ENCODE measurements at places on chromosomes 1 and 21.

DNA sequence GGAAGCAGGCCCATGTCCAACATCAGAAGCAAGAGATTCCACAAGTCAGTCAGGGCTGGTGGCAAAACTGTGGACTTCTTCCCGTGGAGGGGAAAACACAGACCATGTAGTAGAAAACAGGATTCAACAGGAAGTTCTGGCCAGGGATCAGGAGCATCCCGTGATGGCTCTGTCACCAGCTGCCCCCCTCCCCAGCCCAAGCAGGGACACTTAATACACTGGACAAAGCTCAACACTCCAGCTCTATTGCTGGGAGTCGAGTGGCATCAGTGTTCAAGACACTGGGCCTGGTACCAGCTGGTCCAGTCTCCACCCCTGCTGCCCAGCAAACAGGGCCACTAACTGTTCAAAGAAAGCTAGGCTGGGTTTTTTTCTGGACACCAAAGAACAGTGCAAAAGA is 3.7 kb downstream of the SLC45A3 start:
- DNase-seq: no peak

DNA sequence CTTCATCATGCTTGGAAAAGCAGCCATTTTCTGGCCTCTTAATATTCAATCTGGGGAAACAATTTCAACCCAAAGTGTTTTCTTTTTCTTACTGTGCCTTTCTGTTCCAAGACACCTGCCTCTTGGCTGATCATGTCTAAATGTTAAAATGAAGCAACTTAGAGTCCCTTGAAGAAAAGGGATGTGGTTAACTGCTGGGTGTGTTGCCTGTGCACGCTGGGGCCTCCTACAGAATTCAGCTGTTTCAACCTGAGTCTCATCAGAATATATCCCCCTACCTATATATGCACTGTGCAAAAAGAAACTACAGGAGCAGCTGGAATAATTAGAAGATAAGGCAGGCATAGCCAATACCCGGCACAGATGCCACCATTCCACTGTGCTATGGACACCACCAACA is 222.0 kb downstream of the OMA1 start:
- no peak for DNase-seq

DNA sequence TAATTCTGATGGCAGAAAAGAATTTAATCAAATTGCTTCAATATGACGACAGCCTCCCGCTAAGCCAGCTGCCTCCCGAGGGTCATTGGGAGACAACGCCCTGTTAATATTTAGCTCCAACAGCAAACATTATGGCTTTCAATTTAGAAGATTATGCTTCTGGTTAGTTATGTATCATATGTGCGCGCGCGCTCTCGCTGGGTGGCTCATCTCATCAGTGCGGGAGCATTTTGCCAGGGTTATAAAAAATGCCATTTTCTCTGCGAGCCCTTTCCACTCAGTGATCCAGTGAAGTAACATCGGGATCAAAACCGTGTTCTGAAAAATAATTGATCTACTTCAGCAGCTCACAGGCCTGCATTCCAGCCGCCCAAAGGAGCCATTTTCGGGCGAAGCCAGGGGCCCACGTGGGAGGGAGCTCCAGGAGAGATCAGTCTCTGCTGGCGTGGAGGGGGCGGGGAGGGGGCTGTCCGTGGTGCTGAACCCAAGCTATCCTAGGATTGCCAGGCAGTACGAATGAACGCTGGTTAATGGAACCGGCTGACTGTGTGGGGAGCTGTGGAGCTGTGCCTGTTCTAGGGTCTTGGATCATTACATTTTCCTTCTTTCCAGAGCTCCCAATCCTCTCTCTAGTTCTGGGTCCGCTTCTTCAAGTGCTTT is 219.1 kb upstream of the ZC3H12A start:
- no peak for DNase-seq

GRCh38 chr21:29178926-29179325 is 48.5 kb downstream of the MAP3K7CL start:
- no peak for DNase-seq

DNA sequence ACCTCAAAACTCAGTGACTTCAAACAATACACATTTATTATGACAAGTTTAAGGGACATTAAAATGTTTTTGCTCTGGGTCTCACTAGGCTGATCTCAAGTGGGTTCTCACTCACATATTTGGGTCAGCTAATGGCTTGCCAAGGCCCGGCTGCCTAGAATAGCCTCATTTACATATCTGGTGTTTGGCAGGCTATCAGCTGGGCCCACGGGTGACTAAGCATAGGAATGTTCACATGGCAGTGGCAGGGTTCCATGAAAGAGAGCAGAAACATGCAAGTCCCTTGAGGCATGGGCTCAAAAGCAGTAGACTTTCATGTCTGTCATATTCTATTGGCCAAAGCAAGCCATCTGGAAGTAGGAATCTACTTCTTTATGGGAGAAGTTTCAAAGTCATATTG is 492.6 kb downstream of the KCNT2 start:
- DNase-seq: peak; percentile 53

GRCh38 chr1:32336591-32336932 is 529 bp upstream of the MARCKSL1 start:
- DNase-seq: no peak

DNA sequence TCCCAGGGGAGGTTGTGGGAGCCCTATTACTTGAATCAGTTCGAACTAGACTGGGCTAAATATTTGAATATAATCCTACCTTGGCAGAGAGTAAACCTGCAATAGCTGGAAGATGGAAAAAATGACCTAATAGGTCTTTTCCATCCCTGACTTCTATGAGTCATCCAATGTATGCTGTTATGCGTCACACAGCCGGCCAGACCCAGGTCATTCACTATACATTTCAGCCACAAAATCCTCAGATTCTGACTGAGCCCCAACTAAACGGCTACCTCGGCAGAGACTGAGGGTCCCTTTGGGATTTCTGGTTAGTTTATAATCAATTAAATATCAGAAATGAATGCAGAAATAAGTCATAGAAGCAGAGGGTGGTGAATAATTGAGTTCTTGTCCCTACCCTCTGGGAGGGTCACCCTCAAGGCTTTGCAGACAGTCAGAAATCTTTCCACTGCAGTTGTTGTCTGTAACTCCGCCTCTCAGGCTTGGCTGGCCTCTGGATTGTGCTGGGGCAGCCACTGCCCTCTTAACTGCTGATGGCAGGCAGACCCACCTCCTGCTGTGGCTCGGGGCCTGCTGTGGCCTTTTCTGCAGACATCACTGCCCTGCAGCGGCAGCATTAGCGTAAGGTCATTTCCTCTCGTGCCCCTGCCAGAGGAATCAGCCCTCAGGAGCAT is 240.5 kb downstream of the TGFB2 start:
- DNase-seq: peak; percentile 29

DNA sequence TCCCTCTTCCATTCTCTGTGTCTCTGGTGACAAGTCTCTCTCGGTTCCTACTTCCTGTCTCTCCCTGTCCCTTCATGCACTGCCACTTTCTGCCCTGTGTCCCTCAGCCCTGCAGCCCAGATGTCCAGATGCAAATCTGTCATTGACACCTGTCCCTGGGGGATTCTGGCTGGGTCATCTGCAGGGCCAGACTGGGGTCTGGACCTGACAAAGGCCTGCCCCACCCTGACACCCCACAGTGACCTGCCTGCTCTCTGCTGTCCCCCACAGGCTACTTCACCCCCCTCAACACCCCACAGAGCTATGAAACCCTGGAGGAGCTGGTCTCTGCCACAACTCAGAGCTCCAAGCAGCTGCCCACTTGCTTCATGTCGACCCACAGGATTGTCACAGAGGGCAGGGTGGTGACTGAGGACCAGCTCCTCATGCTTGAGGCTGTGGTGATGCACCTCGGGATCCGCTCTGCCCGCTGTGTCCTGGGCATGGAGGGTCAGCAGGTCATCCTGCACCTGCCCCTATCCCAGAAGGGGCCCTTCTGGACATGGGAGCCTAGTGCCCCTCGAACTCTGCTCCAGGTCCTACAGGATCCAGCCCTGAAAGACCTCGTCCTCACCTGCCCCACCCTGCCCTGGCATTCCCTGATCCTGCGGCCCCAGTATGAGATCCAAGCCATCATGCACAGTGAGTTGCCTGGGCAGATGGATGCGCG is 7.2 kb downstream of the THEMIS2 start:
- no peak for DNase-seq

- no peak for DNase-seq
Observed at GRCh38 chr1:197814306-197814705, 39.0 kb upstream of the DENND1B start.

GRCh38 chr1:33381977-33382376 is 48.9 kb downstream of the PHC2 start:
- no peak for DNase-seq

DNA sequence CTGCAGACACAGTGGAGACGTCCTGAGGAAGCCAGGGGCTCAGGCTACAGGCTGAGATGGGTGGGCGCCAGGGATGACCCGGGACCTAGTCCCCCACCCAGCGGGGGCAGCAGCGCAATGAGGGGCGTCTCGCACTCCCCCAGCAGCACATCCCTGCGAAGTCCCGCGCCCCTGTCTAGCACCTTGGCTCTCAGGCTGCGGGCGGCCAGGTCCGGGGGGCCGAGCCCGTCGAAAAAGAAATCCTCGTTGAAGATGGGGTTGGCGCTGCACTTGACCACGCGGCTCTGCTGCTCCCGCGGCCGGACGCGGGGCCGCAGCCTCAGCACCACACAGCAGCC is 1.8 kb downstream of the C2CD4D start:
- DNase-seq: no peak

DNA sequence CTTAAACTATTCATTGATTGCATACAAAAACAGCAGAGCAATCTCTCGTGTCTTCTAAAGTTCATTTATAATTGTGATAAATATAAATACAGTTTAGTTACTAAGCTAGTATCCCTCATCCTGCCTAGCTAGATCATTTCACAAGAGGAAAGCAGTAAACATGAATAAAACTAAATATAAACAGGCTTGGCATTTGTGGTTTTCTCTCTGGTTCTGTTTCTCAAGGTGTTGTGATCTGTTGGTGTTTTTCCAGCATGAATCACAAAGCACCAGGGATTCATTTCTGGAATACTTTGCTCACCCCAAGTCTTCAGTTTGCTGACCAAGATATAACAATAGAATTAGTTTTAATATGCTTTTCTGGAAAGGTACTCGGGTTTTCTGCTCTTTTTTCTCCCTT is 32.7 kb upstream of the GLIS1 start:
- no peak for DNase-seq

DNA sequence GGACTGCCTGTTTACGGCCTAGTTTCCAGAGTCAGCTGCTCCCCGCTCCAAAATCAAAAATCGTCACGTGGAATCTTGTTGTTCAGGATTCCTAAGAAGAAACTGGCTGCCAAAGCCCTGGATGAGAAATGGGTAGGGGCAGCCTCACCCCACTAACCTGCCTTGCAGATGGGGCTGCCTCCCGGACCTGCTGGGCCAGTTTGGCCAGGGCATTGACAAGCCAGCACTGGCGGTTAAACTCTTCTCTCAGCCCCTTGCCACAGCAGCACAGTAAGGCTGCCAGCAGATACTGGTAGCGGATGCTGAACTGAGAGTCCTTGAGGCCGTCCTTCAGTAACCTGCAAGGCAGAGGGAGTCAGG is 31.6 kb upstream of the PPP1R15B start:
- DNase-seq: no peak

DNA sequence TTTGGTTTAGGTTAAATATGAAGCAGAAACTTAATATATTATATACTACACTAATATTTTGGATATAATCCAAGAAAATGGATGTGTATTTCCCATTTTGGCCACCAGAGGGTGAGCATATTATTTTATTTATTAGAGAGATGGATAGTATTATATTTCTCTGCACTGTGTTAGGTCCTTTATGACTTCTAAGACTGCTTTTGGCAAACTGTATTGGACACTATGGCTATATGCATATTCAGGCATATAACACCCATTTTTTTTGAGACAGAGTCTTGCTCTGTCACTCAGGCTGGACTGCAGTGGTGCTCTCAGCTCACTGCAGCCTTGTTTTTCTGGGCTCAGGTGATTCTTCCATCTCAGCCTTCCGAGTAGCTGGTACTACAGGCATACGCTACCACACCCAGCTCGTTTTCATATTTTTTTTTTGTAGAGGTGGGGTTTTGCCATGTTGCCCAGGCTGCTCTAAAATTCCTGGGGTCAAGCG is 17.8 kb upstream of the PGM1 start:
- DNase-seq: peak; percentile 28

GRCh38 chr1:234571702-234572101 is 38.3 kb downstream of the IRF2BP2 start:
- DNase-seq: no peak

GRCh38 chr1:36034692-36035091 is 49.2 kb upstream of the TEKT2 start:
- no peak for DNase-seq

GRCh38 chr1:173454966-173455524 is 22.1 kb upstream of the PRDX6 start:
- no peak for DNase-seq

- DNase-seq: peak; percentile 65
Observed at GRCh38 chr1:33633019-33633801, 160.8 kb downstream of the ZSCAN20 start.

GRCh38 chr1:21269461-21270085 is 20.7 kb downstream of the ECE1 start:
- no peak for DNase-seq

GRCh38 chr1:203116091-203116820 is 11.3 kb upstream of the ADORA1 start:
- DNase-seq: no peak

GRCh38 chr1:245216366-245217115 is 61.8 kb downstream of the KIF26B start:
- DNase-seq: peak; percentile 97

- DNase-seq: no peak
Observed at GRCh38 chr1:170776252-170776651, 112.3 kb downstream of the PRRX1 start.

GRCh38 chr1:145751491-145752037 is 32.3 kb downstream of the CD160 start:
- DNase-seq: peak; percentile 75

- DNase-seq: no peak
Observed at GRCh38 chr1:52651904-52652303, 18.9 kb downstream of the SHISAL2A start.

DNA sequence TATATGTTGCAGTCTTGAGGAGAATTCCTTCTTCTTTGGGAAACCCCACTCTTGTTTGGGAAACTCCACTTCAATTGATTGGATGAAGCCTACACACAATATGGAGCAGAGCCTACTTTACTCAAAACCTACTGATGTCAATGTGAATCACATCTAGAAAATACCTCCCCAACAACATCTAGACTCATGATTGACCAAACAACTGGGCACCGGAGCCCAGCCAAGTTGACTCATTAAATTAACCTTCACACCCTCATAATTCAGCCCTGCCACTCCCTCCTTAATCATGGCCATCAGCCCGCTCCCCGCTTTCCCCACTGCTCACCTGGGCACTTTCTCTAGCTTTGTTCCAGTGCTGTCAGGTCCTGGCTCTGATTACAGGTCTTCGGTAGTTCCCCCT is 208.1 kb upstream of the MAP1LC3C start:
- DNase-seq: no peak

DNA sequence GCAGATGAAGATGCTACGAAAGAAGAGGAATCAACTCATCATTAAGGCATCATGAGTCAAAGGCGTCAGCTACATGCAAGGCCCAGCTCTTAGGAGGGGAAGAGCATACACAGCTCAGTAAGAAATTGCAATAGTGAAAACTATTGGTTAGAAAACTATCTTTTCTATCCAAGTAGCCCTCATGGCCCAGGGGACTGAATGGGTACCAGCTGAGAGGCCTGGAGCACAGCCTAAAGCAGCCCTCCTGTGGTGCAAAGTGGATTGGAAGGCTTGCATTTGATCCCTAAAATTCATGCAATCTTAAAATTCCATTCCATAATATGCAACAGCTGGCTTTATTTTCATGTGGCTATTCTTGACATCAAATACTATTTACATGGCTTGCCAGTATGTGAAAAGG is 251.8 kb upstream of the USP24 start:
- DNase-seq: no peak
